Effector memory CD4-positive, alpha-beta T cell (primary cell): ENCODE measurements at places on chromosomes 12 and 14.

DNA sequence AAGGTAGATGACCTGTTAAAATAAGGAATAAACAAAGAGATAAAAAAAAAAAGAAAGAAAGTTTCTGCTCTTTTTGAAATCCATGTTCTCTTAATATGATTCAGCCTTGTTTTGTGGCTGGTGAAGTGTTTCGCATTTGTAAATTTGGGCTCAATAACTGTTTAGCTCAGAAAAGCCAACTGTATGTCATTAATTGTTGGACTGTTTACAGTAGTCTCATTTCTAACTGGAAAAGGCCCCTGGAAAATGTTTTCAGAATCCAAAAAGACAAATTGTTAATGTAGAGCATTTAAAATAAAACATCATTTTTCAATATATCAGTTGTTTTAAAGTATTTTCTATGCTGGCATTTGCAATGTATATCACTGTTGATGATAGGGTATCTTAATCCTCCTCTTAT is 47.4 kb upstream of the DYRK2 start:
- DNase-seq: no peak

DNA sequence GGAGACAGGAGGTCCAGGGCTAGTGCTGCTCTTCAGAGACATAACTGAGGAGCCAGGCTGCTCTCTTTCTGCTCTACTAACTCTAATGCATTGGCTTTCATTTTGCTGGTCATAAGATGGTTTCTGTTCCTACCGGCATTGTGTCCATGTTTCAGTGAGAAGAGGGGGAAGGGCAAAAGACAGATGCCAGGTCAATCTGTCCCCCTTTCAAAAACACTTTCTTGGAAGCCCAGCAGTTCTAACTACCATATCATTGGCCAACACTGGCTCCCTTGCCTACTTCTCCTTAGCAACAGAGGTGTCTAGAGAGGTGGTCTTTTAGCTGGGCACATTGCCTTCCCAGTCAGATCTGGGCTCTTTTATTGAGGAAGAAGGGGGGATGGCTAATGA is 63.9 kb downstream of the TGFB3 start:
- no peak for DNase-seq

DNA sequence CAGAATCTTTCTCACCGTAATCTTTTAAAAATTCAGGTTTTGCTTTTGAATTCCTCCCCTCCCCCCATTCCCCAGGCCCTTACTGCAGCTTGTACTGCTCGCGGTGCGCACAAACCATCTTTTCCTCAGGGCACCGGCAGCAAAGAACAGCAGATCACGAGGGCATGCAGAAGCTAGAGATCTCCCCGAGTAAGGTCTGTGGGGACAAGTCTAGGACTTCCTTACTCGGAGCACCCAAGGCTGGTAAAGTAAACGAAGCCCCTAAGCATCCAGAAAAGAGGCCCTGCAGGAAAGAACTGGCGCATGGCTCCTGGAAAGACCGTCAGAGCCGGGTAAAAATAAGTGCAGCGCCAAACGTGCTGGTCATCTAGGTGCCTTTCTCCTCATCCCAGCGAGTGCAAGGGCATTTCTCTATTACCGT is 727 bp downstream of the LDHB start:
- DNase-seq: no peak

DNA sequence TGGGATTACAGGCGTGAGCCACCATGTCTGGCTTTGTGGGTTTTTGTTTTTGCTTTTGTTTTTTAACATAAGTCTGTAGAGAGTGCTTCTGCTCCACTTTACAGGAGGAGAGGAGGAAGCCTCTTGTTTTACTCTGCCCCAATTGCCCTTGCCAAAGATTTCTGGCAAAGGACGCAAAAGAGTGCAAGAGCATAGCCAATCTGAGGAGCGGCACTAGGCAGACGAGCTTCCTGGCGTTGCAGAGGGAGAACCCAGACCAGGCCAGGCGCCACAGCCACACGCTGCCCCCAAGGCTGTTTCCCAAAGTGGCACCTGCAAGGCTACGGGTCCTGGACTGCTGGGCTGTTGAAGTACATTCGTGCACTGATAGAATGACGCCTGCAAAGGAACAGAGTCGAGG is 96.2 kb downstream of the BBS10 start:
- no peak for DNase-seq

GRCh38 chr12:28190321-28191050 is at the start of gene CCDC91:
Gene CCDC91 (plus strand): TSS chr12:28190456. CDS start chr12:28257216, 66,760 bp downstream.
- peak; percentile 93 for DNase-seq

GRCh38 chr12:21962236-21962635 is 21.0 kb upstream of the ABCC9 start:
- DNase-seq: no peak

- no peak for DNase-seq
Measured at GRCh38 chr12:24328261-24328660, 378.8 kb upstream of the SOX5 start.

- no peak for DNase-seq
Measured at GRCh38 chr12:120055231-120056000, 61.1 kb downstream of the RAB35 start.

GRCh38 chr12:90969346-90969745 is 14.4 kb upstream of the CCER1 start:
- no peak for DNase-seq

DNA sequence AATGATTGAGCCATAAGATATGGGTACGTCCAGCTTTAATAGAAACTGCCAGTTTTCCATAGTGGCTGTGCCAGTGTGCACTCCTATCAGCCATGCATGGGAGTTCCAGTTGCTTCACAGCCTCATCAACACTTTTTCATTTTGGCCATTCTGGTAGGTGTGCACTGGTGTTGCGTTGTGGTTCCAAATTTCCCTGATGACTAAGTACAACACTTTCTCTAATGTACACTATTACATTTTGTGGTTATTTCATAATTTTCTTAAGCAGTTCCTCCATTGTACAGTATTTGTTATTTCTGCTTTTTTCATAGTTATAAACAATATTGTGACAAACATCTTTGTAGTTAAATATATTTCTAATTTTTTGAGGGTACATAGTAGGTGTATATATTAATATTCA is 21.5 kb upstream of the OAS1 start:
- DNase-seq: no peak

DNA sequence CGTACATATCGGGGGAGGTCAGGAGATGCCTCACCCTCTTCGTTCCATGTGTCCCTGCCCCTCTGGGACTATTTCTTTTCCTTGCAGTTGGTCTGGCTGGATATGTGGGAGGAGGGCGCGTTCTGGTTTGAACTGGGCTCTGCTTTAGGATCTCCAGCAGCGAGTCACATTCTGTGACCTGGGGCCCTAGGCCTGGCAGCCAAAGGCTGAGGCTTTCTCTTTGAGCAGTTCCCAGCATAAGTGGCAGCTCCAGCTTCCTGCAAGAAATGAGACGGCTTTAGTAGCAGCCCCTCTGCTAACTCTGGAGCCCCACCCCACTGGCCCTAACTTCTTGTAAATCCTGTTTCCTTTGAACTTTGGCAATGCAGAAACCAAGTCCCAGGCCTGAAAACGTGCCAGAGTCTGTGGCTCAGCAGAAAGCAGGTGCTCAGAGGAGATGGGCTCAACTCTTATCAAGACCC is 274.8 kb downstream of the DPF3 start:
- DNase-seq: no peak

DNA sequence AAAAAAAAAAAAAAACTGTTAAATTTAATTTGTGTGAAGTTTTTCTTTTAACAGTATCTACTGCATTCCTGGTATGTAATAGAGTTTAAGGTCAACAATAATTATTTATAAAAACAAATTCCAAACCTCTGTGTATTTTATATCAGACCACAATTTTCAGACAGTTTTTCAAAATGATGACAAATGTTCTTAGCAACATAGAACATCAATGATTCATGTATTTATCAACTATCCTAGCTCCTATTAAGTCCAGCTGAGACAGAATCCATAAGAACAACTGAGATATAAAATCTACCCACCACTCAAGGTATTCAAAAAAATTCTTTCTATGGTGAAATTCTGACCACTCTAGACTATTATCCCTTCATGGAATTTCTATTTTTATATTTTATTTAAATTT is 144.5 kb downstream of the EPS8 start:
- DNase-seq: no peak

- no peak for DNase-seq
Measured at GRCh38 chr12:15842108-15842507, 40.1 kb upstream of the STRAP start.

DNA sequence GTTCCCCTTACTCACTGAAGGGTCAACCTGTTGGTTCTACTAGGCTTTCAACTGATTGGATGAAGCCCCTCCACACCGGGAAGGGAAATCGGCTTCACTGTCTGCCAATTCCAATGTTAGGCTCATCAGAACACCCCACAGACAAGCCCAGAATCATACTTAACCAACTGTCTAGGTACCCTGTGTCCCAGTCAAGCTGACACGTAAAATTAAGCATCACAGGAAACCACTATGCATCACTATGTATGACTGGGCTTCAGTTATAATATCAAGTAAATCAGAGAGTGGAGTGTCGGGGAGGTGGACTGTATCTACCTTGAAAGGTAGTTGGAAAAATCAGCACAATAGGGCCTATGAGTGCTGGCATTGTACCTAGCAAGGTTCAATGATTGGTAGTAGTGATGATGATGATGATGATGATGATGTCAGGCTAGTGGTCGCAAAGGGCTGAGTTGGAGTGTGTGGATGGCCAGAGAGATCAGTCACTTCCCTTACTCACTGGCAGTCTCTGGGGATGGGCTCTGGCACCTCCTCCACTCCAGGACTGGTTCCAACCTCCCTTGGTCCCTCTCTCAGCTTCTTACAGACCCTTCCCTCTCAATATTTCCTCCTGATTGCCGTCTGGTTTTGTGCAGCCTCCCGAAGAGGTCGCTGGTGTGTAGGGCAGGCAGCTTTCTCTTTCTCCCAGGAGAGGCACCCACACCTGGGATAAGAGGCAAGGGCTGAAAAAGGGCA is 3.3 kb upstream of the ATG101 start:
- DNase-seq: no peak

DNA sequence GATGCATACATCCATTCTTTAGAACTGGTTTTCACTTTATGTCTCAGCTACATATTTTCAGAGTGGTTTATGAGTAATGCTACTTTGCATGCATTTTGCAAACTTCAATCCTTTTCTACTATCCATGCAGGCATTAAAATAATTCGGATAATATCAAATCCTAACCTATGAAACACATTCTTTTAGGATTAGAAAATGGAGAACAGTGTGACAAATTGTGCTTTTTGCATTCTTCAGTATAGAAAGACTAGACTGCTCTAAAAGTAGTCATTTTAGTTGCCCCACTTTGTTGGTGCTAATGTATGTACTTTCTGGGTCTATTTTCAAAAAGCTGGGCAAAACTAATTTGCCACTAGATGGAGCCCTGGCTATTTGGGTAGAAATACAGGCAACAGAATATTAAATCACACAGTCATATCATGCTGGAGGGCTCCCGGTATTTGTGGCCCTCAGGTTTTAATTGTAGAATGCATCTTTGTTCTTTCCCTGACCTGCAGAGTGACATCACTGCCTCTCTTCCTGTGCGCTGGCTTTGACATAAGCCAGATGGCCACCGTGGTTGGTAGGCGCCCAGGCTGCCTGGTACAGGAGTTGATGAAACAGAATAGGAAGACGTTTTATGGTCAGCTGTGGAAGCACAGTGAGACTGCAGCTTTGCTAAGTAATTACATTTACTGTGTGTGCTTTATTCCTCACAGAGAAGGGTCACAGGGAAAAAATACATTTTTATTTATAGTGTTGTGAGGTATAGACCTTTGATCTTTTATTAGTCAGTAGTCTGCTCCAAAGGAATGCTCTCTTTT is 28.1 kb downstream of the MSRB3 start:
- DNase-seq: no peak

GRCh38 chr12:121240484-121241101 is 30.7 kb downstream of the P2RX4 start:
- peak; percentile 91 for DNase-seq

DNA sequence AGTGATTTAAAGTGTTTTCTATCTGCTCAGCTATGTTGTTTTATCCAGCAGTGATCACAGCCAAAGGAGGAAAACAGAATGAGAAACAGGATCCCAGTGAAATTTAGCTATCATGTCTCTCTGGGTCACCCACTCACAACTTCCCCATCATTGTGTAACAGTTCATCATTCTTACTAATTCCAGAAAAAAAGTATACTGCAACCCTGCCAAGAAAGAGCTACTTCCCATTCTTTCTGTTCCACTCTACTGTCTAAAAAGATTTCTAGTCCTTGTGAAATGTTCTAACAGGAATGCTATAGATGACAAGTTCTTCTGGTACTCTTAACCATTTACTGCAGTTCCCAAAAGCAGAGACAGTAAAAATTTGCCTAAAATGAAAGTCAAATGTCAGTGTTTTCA is 39.2 kb upstream of the CD163 start:
- DNase-seq: no peak

DNA sequence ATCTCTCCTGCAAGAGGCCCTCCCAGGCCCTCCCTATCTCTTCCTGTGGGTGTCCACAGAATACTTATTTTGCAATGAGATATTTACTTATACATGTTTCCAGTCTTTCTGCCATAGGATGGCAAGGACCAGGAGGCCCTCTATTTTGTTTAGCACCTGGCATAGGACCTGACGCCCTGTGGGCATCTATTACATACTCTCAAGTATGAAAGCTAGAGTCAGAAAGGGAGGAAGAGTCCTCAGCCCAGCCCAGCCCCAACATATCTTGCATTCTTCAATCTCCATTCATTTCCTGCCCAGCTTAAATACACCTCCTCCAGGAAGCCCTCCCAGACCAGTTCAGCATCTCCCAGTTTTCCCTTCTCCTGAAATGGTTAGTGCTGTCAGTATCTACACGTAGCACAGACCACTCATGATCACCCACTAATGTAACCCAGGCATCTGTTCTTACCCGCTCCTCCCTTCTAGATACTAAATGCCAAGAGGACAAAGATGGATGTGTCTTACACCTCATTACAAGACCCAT is 7.4 kb downstream of the FOXN4 start:
- no peak for DNase-seq

DNA sequence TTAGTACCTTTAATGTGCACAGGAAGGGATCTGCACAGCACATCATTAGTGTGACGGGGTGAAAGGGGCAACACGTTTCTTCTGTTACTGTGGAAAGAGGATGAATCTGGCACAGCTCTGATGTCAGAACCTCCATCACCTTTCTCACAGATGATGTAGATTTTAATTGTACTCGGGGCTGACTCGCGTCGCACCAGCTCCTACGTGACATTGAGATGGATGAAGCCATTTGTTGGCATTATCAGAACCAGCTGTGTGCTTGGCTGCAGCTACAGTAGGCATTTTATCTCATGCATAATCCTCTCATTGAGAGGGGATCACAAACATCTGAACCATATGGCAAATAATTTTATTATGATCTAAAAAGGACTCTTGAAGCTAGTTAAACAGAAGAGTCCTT is 173.6 kb downstream of the PDZRN4 start:
- no peak for DNase-seq

- DNase-seq: no peak
Measured at GRCh38 chr14:59679872-59680271, 103.3 kb upstream of the CCDC175 start.

GRCh38 chr14:74973003-74973653 is 17.7 kb upstream of the PGF start:
- no peak for DNase-seq
